NCI-H1105 (cell line): ENCODE measurements at places on chromosomes 12 and 14.

DNA sequence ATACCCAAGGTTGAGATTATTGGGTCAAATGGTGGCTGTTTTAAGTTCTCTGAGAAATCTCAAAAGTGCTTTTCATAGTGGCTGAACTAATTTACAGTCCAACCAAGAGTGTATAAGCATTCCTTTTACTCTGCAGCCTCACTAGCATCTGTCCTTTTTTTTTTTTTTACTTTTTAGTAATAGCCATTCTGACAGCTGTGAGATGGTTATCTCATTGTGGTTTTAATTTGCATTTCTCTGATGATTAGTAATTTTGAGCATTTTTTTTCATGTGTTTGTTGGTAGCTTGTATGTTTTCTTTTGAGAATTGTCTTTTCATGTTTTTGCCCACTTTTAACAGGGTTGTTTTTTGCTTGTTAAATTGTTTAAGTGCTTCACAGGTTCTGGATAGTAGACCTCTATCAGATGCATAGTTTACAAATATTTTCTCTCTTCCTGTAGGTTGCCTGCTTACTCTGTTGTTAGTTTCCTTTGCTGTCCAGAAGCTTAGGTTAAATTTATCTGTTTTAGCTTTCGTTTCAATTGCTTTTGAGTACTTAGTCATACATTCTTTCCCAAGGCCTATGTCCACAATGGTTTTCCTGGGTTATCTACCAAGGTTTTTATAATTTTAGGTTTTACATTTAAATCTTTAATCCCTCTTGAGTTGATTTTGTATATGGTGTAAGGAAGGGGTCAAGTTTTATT, 881.3 kb upstream of the SEL1L start:
- DNase-seq = no peak

DNA sequence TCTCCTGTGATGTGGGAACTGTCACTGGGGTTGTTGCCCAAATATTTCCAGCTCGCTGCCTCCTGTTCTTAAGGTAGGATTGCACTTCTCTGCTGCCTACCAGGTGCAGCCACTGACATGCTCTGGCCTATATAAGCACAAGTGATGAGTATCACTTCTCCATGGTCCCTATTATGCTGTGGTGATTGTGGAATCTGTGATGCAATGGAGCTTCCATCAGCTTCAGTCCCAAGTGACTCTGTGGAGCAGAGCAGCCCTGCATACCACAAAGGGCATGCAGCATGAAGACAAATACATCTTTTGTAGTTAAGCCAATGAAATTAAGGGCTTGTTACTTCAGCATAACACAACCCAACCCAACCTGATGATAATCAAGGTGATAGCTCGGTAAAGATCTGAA, 43.5 kb downstream of the CKAP4 start:
- DNase-seq = no peak

DNA sequence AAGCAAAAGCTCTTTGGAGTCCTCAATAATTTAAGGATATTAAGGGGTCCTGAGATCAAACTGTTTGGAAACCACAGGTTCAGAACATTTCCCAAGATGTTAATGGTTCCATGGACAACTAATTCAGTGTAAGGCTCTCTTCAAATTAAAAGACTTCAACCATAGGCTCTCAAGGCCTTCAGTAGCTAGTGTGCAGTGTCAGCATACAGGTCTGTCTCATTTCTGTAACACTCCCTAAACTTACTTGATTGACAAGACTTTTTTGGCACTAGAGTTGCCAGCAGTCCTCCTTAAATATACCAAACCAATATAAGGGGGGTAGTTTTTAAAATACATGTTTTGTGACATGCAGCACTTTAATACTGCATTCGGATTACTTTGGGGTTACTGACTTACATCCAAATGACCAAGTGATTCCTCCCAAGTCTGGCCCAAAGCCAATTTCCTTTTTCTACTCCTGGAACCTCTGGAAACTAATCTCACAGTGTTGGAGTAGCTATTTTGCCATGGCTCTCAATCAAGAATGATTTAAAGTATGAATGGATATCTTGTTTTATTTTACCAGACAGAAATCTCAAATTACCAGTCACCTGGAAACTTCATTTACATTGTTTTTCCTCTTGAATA, 22.7 kb downstream of the CSRP2 start:
- no peak for DNase-seq

DNA sequence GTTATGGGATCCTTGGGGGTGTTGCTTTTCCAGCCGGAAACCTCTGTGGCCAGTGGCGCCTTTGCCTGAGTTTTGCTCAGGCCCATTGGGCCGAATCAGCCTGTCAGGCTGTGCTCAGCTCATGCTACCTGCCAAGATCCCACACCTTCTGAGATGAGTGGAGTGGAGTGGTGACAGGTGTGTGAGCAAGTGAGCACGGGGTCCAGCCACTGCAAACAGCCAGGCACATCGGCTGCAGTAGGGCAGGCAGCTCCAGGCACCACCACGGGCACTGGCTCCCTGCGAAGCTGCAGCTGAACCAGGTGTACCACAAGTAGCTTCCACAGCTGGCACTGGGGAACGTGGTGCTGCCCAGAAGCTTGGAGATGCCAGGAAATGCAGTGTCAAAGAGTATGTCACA, 21.1 kb upstream of the WDR89 start:
- no peak for DNase-seq

DNA sequence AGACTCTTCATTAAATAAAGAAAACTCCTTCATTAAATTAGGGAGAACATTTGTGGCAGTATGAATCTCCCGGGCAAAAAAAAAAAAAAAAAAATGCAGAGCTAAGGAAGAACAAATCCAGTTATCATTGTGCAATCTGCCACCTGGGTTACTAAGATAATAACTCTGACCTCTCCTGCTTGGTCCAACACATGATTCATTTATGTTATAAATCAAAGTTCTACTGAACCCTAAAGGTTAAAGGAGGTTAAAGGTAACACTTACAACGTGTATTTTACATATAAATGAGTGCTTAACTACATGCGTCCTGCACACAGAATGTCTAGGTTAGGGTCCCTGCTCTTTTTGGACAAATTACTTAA, 4.2 kb downstream of the TGFB3 start:
- DNase-seq = no peak

- no peak for DNase-seq
Observed at GRCh38 chr12:50059440-50060119, 2.2 kb downstream of the ASIC1 start.

GRCh38 chr14:95155045-95155444, 2.3 kb downstream of the DICER1 start:
- no peak for DNase-seq

DNA sequence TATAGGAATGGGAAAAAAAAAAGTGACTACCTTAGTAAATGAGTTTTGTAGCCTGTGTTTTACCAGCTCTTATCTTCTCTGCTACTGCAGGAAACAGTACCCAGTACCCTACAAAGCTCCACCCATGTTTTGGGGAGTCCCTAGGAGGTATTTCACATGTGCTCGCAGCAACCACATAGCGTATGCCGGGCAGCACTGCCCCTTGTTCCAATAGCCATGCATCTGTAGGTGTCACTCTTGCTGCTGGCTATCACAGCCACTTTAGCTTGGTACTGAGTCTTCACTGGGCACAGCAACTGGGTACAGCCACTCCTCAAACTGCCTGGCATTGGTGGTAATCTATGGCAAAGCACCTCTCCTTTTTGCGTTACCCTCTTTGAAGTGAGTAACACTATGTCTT, 2.0 kb upstream of the MDM1 start:
- no peak for DNase-seq

DNA sequence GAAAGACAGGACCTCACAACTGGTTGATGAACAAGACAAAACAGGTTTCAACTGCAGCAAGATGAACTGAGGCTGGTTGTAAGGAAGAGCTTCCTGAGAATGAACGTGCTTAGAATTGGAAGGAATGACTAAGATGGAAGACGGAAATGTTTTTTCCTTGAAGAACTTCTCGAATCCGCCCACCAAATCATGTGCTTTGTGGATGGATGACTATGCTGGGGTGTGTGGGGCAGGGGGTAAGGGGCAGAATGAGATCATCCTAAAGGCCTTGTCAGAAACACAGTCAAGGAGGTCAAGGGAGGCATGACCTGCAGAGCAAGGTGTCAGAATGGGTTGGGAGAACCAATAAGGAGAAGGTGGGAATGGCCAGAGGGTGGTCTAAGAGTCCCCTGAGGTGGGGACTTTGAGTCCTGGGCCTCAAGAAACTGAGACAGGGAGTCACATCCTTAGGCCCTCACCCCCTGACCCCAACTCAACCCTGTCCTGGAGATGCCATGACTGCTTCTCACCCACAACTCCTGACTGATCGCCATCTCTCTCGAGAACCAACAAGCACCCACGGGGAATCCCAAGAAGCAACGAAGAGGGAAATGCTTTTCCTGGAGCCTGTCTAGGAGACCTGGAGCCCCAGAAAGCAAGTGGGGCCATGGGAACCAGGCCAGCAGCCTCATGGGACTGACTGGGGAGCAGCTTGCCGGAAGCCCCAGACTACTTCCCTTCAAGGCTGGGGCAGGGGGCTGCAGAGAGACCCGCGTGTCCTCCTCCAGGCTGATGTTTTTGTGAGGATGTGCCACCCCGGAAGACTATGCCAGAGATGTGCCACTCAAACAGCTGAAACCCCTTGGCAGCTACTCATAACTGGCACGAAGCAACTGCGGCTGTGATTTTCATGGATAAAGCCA, 84.0 kb downstream of the ACTN1 start:
- no peak for DNase-seq
